Esophagus squamous epithelium (tissue), 5 donors: ENCODE measurements at places on chromosomes 2 and 18.
A peak's percentile ranks its signal among the peaks of the same experiment; 100 is the strongest.

DNA sequence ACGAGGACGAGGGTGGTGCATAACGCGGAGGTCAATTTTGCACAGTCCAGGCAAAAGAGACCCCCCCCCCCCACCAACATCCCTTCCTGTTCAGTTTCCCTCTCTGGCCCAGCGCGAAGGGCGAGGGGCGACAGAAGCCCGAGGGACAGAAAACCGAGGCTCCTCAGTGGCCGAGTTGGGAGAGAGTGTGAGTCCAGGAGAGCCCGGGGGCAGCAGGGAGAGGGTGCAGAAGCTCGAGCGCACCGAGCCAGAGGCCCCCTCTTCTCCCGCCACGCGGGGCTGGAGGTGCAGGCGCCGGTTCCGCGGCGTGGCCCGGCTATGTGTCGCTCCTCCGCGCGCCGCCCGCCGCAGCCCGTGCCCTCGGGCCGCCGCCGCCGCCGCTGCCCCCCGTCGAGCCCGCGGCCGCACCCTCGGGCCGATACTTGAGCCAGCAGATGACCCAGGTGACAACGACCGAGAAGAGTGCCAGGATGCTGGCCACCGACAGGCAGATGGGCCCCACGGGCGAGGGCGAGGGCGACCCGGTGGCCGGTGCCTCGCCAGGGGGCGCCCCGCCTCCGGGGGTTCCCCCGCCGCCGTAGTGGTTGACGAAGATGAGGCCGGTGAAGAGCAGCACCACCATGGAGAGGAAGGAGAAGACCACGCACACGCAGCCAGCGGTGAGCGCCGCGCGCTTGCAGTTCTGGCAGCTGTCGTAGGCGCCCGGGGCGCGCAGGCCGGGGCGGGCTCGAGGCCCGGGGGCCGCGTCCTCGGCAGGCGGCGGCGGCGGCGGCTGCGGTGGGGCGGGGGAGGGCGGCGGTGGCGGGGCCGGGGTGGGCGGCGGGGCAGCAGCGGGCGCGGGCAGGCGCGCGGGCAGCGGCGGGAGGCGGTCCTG lies 20.2 kb upstream of the PAX3 start:
- no peak for DNase-seq

DNA sequence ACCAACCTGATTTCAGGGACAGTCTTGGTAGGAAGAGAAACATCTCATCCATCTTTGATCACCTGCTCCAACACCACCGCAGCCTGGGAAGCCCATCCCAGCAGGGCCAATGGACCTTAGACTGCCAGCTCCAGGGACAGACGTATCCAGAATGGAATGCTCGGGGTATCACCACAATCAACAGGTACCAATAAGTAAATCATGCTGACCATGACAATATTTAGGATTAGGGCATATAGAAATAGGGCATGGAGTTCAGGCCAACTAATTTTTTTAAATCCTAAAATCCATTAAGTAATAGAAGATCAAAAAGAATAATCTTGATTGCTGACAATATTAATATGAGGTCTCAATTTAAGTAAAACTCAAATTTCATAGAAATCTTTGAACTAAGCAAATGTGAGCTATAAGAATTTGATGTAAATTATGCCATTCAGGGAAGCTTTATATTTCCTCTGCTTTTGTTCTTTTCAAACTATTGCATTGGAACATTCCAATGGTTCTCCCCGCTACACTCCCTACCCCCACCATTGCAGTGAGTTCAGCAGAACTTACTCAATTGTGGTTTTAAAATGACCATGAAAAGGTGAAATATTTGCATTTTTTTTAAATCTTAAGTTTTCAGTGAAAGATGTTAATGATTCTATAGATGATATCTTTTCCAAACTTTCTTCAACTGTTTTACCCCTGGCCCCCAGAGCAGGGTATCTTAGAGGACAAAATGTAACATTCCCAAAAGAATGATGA lies 138.6 kb downstream of the DNER start:
- DNase-seq, result no peak

- no peak for DNase-seq
These were observed 53.8 kb downstream of the MARCHF4 start for GRCh38 chr2:216318521-216318874.

- no peak for DNase-seq
These were observed 95.6 kb downstream of the LAMA3 start for GRCh38 chr18:23784832-23785245.

GRCh38 chr2:112197868-112198267 lies 57.0 kb downstream of the ZC3H8 start:
- no peak for DNase-seq

GRCh38 chr2:106115250-106115649 lies 78.9 kb downstream of the UXS1 start:
- DNase-seq, result no peak

DNA sequence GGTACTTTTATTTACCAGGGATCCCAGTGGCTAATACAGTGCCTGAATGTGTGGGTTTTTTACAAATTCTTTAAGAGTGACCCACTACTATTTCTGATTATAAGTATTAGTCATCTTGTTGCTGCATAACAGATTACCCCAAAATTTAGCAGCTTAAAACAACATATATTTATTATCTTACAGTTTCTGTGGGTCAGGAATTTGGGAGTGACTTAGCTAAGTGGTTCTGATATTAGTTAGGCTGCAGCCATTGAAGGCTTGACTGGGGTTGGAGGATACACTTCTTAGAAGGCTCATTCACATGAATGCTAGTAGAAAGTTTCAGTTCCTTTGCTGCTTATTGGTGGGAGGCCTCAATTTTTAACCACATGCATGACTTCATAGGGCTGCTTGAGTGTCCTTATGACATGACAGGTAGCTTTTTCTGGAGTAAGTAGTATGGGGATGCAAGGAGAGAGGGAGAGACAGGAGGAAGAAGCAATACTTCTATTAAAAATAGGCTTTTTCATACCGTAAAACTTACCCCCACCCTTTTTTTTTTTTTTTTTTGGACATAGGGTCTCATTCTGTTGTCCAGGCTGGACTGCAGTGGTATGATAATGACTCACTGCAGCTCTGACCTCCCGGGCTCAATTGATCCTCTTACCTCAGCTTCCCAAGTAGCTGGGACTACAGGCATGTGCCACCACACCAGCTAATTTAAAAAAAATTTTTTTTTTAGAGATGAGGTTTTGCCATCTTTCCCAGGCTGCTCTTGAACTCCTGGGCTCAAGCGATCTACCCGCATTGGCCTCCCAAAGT lies 13.3 kb upstream of the POLE4 start:
- no peak for DNase-seq

DNA sequence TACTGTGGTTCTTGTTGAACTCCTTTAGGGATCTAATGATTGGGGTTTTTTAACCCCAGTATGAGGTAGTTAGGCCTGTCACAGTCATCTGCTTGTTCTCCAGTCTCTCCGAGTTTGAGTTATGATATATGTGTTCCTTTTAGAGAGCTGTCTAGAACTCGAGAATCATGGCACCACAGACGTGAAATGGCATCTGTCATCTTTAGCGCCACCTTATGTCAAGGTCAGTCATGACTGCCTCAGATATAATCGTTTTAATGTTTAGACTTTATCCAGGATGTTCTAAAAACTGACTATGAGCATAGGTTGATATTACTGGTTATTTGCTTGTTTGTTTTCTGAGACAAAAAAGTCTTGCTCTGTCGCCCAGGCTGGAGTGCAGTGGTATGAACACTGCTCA lies 112.2 kb downstream of the CEP192 start:
- DNase-seq, result no peak

GRCh38 chr2:134796373-134796772 lies 42.0 kb upstream of the ACMSD start:
- no peak for DNase-seq

DNA sequence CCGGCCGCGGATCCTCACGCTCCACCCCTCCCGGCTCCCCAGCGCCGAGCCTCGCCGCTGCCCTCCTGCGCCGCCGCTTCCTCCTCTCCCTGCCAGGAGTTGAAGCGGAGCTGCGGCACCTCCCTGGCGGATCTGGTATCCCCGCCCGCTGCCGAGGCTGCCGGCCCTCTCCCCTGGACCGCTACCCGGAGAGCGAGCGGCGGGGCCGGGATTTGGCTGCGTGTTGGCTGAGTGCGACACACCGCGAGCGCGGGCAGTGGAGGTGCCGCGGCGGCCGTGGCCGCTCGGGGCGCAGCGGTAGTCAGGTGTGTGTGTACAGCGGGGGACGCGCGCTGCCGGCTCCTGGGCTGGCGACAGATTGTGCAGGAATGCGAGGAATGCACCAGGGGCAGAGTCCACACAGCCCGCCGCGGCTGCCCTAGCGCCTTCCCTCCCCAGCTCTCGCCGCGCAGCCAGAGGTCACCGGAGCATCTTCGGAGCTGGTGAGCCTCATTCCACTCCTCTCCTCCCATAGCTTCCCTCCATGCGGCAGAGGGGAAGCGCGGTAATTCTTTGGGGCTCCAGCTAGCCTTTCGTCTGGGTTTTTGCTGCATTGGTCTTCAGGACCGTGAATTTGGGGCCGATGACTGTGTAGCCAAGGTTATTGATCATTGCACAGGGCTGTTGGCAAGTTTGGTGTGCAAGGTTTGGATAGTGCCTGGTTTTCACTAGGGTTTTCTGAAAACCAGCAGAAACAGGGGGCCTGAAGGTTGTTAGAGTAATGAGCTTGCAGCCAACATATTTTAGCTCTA lies 1.3 kb downstream of the PKP4 start:
- DNase-seq, result no peak

- no peak for DNase-seq
These were observed 4.0 kb downstream of the BAZ2B start for GRCh38 chr2:159612255-159612901.

DNA sequence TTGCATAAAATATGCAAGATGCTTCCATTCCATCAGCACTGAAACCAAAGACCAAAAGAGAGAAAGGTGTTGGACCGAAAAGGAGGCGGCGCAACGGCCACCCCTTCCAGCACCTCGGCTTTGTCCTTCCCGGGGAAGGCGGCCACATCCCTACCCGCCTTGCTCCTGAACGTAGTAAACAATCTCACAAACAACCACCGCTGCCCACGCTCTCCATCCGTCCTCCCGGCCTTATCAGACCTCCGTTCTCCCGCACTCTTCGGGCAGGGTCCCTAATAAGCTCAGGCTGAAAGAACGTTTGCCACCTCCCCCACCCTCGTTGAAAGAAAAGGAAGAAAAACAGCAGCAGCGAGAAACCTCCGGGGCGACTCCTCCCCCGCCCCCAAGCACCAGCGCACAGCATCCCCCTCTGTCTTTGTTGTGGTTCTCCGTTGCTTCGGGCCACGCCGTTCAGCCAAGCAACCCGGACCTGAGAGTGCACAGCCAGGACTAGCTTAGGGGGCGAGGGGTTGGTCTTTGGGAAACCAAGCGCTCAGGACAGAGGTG lies 4.4 kb downstream of the EVX2 start:
- DNase-seq, result no peak

DNA sequence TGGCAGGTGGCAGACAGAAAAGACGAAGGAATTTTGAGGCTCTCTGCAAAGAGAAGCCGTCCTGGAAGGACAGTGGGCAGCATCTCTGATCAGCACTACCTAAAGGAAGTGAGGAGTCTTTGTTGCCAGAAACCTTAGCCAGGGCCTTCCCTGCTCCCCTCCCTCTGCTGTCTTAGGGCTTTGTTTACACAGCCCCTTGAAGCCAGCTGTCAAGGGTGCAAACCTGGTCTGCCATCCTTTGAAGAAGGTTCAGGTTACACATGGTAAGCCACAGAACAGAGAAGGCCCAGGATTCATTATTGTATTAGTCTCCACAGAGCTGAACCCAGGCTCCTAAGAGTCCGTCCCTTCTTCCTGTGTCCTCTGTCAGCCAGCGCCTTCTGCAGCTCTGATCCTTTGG lies 356.7 kb downstream of the TGIF1 start:
- DNase-seq, result no peak

GRCh38 chr2:63784461-63784860 lies 57.2 kb upstream of the UGP2 start:
- DNase-seq, result no peak

DNA sequence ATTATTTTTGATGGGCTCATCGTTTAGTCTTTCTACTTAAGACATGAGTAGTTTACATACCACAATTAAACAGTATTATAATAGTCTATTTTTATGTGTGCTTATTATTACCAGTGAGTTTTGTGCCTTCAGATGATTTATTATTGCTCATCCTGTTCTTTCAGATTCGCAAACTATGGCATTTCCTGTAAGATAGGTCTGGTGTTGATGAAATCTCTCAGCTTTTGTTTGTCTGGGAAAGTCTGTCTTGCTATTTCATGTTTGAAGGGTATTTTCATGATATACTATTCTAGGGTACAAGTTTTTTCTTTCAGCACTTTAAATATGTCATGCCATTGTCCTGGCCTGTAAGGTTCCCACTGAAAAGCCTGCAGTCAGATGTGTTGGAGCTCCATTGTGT lies 101.3 kb downstream of the DNAH7 start:
- DNase-seq, result no peak

DNA sequence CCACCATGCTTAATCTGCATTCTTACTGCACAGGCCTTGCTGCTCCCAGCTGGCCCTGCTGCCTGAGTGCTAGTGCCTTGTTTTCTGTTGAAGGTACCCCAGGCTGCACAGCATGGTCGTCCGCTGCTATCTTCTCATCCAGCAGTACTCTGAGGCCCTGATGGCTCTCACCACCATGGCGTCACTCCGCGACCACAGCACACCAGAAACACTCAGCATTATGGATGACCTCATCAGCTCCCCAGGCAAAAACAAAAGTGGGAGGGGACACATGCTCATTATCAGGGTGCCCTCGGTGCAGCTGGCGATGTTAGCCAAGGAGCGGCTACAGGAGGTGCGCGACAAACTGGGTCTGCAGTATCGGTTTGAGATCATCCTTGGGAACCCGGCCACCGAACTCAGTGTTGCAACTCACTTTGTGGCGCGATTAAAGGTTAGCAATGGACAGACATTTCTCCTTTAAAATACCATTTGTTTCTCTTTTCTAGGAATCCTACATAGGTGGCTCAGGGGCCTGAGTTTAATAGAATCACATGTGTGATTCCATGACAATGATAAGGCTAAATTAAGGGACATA lies 110.5 kb downstream of the ESCO1 start:
- no peak for DNase-seq

- DNase-seq, result peak; percentile 25
These were observed 22.8 kb upstream of the DGKD start for GRCh38 chr2:233331536-233331935.

- no peak for DNase-seq
These were observed 24.0 kb downstream of the DTNA start for GRCh38 chr18:34734056-34734455.

DNA sequence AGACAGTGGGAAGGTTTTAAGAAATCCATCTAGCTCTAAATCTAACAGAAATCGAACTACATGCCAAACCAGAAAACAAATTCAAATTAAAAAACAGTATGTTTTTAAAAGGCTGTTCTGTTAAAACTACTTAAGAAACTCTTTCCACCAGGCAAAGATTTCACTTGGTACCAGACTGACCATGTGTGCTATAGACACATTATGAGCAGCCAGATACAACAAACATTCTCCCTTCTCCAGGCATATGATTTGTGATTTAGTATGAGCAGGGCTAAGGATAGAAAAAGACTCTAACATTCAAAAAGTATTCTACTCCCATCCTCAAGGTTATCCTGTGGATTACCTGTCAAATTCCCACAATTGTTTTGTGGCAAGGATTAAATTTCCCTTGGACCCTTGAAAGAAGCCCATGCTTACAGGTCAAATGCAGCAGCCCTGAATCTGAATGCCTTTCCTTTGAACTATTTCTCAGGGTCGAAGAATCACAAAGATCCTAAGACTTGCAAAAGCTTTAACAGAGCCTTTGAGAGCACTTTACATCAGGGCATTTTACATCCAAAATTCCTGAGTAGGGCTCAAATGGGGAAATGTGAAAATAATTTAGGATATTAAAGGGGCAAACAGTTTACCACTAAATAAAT lies 42.5 kb upstream of the TTC32 start:
- DNase-seq, result no peak

GRCh38 chr18:35618696-35619095 lies 37.2 kb downstream of the GALNT1 start:
- DNase-seq, result no peak
